ENCODE measurements at places on chromosomes 1 and 21.

DNA sequence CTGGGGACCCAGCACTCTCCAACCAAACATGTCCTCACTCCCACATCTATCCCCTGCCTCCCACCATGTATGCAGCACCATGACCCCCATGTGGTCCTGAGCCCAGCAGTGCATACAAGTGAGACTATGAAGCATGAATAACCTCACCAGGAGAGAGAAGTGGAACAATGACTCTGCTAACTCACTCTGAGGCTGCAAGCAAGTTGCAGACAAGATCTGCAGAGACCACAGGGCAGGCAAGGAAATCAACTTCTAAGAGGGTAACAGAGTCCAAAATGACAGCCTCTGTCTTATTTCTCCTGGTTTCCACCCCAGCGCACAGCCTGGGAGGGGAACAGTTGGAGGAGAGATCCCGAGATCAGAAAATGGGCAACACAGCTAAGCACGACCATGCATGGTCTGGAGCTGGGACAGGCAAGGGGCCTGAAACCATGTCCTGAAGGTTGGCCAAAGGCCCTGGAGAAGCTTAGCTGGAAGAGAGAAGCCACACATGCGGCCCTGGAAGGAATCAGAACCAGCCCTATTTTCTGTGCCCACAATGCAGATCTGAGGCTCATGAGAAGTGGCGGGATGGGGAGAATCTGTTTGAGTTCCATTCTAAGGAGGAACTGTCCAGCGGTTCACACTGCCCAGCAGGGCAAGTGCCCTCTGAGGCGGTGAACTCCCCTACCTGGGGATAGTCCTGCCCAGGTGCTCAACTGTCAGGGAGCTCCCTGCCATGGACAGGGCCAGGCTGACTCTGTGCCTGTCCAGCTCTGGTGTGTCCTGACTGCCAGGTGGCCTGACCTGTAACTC is 12.5 kb upstream of the REN start:
- no peak for DNase-seq

DNA sequence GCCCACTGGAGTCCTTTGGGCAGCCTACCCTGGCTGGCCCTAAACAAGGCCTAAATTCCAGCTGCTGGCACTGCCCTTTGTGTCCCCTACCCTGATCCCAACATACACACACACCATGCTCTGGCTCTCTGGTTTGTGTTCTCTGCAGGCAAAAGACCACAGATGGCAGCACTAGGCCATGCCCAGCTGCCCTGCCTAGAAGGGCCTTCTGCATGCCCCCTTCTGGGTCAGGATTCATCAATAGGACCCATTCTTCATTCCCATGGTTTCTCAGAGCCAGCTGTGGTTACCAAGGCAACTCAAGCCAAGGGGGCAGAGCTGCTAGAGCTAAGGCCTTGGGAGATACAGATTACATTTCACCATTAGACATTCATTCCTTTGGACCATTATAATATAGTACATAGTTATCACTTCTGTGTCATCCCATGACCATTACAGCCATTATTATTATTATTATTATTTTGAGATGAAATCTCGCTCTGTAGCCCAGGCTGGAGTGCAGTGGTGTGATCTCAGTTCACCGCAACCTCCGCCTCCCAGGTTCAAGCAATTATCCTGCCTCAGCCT is 17.5 kb downstream of the ASAP3 start:
- no peak for DNase-seq

DNA sequence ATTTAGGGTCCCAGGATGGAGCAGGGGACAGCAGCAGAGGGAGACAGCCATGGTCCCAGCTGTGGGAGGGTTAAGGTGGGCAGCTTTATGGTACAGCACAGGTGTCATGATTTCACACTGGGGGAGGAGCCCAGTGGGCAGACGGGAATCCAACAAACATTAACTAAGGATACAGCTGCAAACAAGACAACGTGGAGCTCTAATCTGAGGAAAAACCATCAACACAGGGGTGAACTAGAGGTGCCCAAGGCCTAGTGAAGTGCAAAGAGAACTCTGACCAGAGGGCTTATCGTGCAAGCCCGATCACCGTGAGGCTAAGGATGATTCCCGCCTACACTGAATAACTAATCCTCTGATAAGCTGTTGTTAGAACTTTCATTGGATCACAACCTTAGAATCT is 18.7 kb downstream of the ECE1 start:
- DNase-seq: no peak

- no peak for DNase-seq
These were observed 18.3 kb downstream of the KCNA2 start for GRCh38 chr1:110587906-110588305.

DNA sequence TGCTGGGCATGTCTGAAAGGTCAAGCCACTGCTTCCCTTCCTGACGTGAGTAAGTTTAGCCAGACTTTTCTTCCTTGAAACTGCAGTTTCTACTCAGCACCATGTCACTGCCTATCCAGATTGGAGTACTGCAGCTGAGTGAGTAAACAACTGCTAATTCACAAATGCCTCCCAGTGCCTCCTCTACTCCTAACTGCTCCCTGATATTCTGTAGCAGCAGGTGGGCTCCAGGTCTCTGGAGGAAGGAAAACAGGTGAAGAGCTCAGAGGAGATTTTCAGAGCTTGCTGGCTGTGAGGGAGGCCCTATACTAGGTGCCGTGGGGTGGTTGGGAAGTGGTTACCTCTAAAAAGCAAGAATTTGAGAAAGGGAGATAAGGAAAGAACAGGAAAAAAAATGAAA is 96.5 kb downstream of the KIF14 start:
- DNase-seq: no peak

DNA sequence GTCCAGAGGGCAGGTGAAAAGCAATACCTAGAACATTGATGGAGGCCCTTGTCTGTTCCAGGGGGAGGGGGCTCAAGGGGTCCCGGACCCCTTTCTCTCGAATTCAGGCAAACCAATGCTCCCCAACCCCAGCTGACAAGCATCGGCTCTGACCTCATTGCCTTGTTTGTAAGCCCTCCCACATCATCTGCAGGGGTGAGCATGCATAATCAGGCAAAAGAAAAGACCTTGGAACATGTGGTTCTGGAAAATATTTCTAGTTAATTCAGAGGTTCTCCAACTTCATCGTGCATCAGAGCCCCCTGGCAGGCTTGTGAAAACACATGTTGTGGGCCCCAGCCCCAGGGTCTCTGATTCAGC is 231.3 kb downstream of the TOMM20 start:
- DNase-seq: no peak

GRCh38 chr1:42456754-42457089 is 379 bp downstream of the PPCS start:
- no peak for DNase-seq

GRCh38 chr1:166032572-166033371 is 134.0 kb downstream of the FAM78B start:
- DNase-seq: no peak

GRCh38 chr1:231743966-231744365 is 117.4 kb downstream of the DISC1 start:
- no peak for DNase-seq

GRCh38 chr1:17520473-17521319 is 18.8 kb upstream of the ARHGEF10L start:
- DNase-seq: no peak

DNA sequence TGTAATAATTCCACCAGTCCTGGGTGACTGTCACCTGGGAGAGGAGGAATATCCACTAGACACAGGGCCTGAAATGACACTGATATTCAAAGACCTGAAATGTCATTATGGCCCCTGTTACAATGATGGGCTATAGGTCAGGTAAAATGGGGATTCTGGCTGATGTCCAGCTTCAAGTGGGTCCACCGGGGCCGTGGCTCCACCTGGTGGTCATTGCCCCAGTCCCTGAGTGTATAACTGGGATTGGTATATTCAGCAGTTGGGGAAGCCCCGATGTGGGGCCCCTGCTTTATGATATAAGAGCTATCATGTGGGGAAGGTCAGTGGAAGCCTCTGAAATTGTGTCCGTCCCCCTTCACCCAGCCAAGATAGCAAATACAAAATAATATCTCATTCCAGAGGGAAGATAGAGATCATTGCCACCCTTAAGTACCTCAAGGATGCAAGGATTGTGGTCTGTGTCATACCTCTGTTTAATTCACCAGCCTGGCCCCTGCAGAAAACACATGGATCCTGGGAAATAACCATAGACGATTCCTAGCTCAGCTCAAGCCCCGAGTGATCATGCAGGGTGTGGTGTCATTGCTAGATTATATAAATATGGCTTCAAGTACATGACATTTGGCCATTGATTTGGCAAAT is 19.4 kb downstream of the PLEKHO1 start:
- peak; percentile 71 for DNase-seq

GRCh38 chr1:20682571-20683236 is 21.5 kb upstream of the DDOST start:
- DNase-seq: no peak

- no peak for DNase-seq
These were observed 375.3 kb downstream of the USH2A start for GRCh38 chr1:216047811-216048572.

- DNase-seq: peak; percentile 78
These were observed 12.0 kb upstream of the FCAMR start for GRCh38 chr1:206982216-206982615.

DNA sequence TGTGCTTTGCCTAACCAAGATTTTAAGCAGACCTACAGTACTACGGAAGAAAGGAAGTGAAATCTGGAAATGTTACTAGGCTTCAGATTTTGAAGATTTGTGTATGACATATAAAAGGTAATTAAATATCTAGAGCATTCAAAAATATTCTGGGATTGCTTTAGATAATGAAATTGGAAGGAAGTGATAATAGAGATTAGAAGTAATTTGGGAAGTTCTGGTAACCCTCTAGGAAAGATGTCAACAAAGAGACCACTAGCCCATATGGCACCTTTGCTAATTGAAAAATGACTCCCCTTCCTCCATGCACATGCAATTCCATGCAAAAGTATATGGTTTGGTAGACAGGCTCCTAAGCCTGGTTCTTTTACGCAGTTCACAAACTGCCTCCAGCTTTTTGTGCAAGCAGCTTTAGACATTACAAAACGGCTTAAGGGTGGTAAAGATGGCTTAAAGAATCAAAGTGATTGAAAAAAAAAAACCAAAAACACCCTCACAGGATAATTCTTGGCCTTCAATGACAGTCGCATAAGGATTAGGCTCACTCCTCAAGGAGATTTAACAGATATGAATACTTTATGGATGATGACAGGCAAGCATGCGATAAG is 81.8 kb downstream of the LRRC7 start:
- no peak for DNase-seq

DNA sequence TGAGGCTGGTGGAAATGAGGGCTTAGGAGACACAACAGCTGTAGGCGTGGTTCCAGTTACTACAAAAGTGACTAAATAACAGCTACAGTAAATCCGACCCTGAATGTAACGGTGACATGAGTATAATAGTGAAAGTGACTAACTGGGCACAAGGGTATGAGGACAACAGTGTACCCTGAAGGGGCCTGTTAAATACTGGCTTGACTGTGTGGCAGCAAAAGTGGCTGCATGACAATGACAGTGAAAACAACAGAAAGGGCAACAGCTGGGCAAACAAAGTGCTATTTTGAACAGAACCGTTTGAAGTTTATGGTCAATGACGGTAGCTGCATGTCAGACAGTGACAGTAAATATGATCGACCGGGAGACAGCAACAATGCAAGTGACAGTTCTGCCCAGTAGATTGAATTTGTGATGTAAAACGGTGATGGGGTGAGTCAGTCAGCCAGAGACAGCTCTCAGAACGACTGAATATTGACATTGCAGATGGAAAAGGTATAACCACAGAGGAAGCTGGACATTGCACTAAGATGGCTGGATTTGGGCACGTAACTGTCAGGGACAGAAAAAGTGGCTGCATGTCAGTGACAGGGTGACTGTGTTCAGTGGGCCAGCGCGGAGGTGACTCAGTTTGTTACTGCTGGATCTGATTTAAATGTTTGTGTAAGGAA is 1.2 kb upstream of the ZBTB40 start:
- DNase-seq: no peak

DNA sequence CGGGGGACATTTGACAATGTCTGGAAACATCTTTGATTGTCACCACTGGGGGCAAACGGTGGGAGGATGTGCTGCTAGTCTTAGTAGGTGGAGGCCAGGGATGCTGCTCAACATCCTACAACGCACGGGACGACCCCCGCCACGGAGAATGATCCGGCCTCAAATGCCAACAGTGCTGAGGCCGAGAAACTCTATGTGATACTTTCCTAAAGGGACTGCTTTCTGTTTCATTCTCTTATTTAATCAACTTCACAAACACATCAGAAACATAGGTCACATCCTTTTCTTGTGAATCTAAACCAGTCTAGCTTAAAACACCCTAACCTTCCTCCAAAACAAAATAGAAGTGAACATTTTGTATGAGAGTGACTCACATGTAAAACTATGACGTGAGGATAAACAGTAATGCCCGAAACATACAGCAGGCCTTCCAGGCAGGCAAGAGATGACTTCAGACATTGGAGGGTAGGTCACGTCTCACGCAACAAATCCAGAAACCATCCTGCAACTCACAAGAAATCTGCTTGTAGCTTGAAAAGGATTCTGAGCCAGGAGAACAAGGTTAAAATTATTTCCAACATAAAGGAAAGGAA is 37.2 kb upstream of the ETS2 start:
- peak; percentile 49 for DNase-seq

- DNase-seq: peak; percentile 79
These were observed 9.3 kb downstream of the ARL8A start for GRCh38 chr1:202135221-202135721.

DNA sequence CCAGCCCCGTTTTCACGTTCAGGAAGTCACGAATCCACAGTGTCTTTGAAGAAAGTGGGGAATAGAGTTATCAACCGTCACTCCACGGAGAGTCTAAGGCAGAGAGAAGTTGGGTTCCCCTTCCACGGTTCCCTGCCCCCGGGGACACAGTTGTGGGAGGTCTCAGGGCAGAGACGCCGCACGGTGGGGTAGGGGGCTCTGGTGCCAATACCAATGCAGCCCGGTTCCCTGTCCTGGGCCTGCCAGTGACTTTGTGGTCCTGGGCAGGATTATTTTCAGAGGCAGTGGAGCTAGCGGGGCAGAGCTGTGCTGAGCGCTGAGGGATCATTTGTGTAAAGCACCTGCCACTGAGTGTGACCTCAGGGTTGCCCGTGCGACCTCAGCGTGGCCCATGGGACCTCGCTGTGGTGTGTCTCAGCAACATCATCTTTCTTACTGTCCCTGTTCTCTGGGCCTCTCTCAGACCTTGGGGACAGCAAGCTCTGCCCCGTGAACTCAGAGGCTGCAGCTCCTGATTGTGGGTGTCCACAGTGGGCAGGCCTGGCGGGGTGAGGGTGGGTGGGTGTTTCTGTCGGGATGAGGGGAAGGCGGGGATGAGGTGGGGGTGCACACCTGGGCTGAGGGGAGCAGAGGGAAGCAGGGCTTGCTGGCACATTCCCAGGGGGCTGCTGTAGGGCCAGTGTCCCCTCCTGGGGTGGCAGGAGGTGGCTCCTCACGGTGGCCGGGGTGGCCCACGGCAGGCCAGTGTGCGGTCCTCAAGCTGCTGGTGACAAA is 65.2 kb downstream of the AGPAT3 start:
- DNase-seq: no peak

- no peak for DNase-seq
These were observed 27.1 kb downstream of the DHCR24 start for GRCh38 chr1:54859700-54860391.

Data from natural killer cell (primary cell).